WTC11 (cell line): ENCODE measurements at places on chromosomes 7 and 10. TPM values are rescaled to one million over a fixed set of nuclear protein-coding genes. Genes with fewer than 3 reads are reported as not detected.

- peak; percentile 36 for DNase-seq
- no peak overlapping the region for H3K27ac ChIP-seq
- H3K4me3 ChIP-seq, result no peak overlapping the region
- H3K4me1 ChIP-seq, result peaks cover 2% of the 10 kb centered on the region; the same call in 1 of the 2 replicates
- peaks cover 47% of the 10 kb centered on the region for H3K27me3 ChIP-seq
Observed at GRCh38 chr7:30717181-30717580, 34.8 kb upstream of the INMT start.

- no peaks in the 10 kb centered on the region for H3K4me1 ChIP-seq
- H3K27ac ChIP-seq, result no peak overlapping the region
- H3K27me3 ChIP-seq, result no peaks in the 10 kb centered on the region
- H3K36me3 ChIP-seq, result no peaks in the 10 kb centered on the region
- no peak for DNase-seq
Observed at GRCh38 chr10:45179691-45180090, 135.7 kb downstream of the OR13A1 start.

- no peak for DNase-seq
- peaks cover 22% of the 10 kb centered on the region for H3K27me3 ChIP-seq
- no peak overlapping the region for H3K4me3 ChIP-seq
- no peaks in the 10 kb centered on the region; the same call in 1 of the 2 replicates for H3K4me1 ChIP-seq
- 0 out of 2 replicates have a peak, but pooled peaks cover 9% of the 10 kb centered on the region for H3K36me3 ChIP-seq
Observed at GRCh38 chr7:380711-381210, 90.8 kb downstream of the FOXL3 start.

GRCh38 chr7:129908181-129908580 is 44.6 kb downstream of the UBE2H start:
- no peak overlapping the region for H3K4me3 ChIP-seq
- peaks cover 52% of the 10 kb centered on the region for H3K4me1 ChIP-seq
- no peak for DNase-seq
- H3K27me3 ChIP-seq, result no peaks in the 10 kb centered on the region
- peak overlapping the region; percentile 16; the same call in 1 of the 2 replicates for H3K27ac ChIP-seq

DNA sequence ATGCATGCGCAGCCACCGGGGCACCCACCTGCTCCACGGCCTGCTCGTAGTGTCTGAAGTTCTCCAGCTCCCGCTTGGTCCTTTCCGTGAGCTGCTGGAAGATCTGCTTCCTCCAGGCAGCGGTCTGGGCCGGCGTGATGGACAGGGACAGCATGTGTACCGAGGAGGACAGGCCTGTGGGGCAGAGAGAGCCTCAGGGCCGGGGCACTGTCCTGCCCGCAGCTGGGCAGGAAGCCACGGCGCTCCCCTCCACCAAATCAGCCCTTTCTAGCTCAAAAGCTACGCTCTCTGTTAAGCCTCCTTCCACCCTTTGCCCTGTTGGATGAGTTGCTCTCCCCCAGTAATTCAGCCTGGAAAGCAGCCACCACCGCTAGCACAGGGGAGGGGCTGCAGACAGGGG is 19.2 kb downstream of the TECPR1 start:
- H3K36me3 ChIP-seq, result no peaks in the 10 kb centered on the region
- no peak overlapping the region for H3K27ac ChIP-seq
- H3K27me3 ChIP-seq, result no peaks in the 10 kb centered on the region
- no peaks in the 10 kb centered on the region for H3K4me1 ChIP-seq
- no peak overlapping the region for H3K4me3 ChIP-seq
- no peak for DNase-seq

GRCh38 chr7:420142-421093 is 99.2 kb downstream of the PDGFA start:
- H3K36me3 ChIP-seq, result peaks cover 9% of the 10 kb centered on the region
- H3K4me1 ChIP-seq, result peaks cover 3% of the 10 kb centered on the region
- no peak for DNase-seq
- H3K27ac ChIP-seq, result no peak overlapping the region
- H3K4me3 ChIP-seq, result no peak overlapping the region
- no peaks in the 10 kb centered on the region for H3K27me3 ChIP-seq

GRCh38 chr7:7177044-7177517 is 5.3 kb upstream of the C1GALT1 start:
- peak overlapping the region; percentile 6; the same call in 1 of the 2 replicates for H3K27ac ChIP-seq
- peaks cover 11% of the 10 kb centered on the region; the same call in 1 of the 2 replicates for H3K36me3 ChIP-seq
- no peaks in the 10 kb centered on the region for H3K27me3 ChIP-seq
- peaks cover 48% of the 10 kb centered on the region for H3K4me1 ChIP-seq
- no peak overlapping the region for H3K4me3 ChIP-seq
- DNase-seq, result no peak

- peaks cover 12% of the 10 kb centered on the region for H3K27me3 ChIP-seq
- DNase-seq, result no peak
- H3K4me3 ChIP-seq, result peak overlapping the region; percentile 91
Observed at GRCh38 chr7:87935384-87935706, 1.3 kb downstream of the ADAM22 start.

GRCh38 chr7:138979226-138979979 is 1.8 kb downstream of the KIAA1549 start:
- H3K27me3 ChIP-seq, result peaks cover 28% of the 10 kb centered on the region
- no peak for DNase-seq
- peaks cover 61% of the 10 kb centered on the region for H3K4me1 ChIP-seq
- H3K27ac ChIP-seq, result no peak overlapping the region
- no peaks in the 10 kb centered on the region for H3K36me3 ChIP-seq

GRCh38 chr10:102505462-102506115 is 1.8 kb downstream of the SUFU start:
- H3K36me3 ChIP-seq, result peaks cover 13% of the 10 kb centered on the region; the same call in 1 of the 2 replicates
- peaks cover 8% of the 10 kb centered on the region; the same call in 1 of the 2 replicates for H3K4me1 ChIP-seq
- DNase-seq, result no peak
- peak overlapping the region; percentile 95 for H3K4me3 ChIP-seq

DNA sequence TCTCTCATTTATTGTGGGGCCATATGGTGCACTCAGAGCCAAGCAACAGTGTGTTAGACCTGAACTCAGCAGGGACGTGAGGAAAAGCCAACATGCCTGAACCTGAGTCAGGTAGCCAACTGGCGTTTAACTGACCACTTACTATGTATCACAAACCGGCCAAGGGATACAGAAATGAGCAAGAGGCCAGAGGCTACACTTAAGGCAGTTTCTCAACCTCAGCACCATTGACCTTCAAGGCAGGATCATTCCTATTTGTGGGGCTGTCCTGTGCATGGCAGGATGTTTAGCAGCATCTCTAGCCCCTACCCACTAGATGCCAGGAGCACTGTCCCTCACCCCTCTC is 103.5 kb upstream of the NANOS1 start:
- no peak overlapping the region for H3K27ac ChIP-seq
- peaks cover 7% of the 10 kb centered on the region for H3K36me3 ChIP-seq
- DNase-seq, result no peak
- no peaks in the 10 kb centered on the region for H3K4me1 ChIP-seq
- peaks cover 6% of the 10 kb centered on the region; the same call in 1 of the 2 replicates for H3K27me3 ChIP-seq
- no peak overlapping the region for H3K4me3 ChIP-seq

DNA sequence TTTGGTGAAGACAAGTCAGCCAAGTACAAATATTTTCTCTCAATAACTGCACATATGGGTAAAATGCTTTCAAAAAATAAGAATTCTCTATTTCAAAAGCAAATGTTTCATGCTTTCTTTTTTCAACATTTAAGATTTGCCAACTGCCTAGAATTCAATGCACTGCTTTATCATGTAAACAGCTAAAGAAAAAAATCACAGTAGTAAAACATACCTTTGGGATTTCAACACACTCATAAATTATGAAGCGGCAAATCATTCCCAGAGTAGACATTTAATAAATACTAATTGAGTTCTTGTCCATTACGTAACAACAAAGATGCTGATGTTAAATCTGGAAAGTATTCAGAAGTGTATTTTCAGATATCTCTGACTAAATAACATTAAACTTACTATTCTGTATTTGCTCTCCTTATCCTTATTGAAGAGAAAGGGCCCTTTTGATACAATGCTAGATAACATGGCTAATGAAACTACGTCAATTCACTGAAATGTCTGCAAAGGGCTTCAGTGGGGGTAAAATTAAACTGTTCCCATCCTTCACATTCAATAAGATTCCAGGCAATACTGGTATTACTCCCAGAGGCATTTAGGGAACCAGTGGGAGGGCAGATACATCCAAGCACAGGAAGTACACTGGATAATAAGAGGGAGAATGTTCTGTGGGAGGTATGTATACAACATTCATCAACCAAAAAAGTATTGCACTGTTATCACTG is 13.9 kb downstream of the NAPEPLD start:
- no peak overlapping the region for H3K27ac ChIP-seq
- no peaks in the 10 kb centered on the region for H3K36me3 ChIP-seq
- H3K4me3 ChIP-seq, result no peak overlapping the region
- peaks cover 13% of the 10 kb centered on the region for H3K4me1 ChIP-seq

XPNPEP1 gene
- total RNA-seq, result 57.1 to 60.2 TPM (median 59.3 TPM) in 3 replicates

NPC1L1 gene
- 0.15 to 0.18 TPM (median 0.16 TPM) in 3 replicates for total RNA-seq
